IMR-90 (cell line): ENCODE measurements at places on chromosomes 4 and X. TPM values are rescaled to one million over a fixed set of nuclear protein-coding genes. Genes with fewer than 3 reads are reported as not detected.

- DNase-seq, result peak; percentile 82
- H3K27me3 ChIP-seq, result peaks cover 55% of the 10 kb centered on the region
- H3K27ac ChIP-seq, result no peak overlapping the region
- peaks cover 3% of the 10 kb centered on the region; the same call in 1 of the 2 replicates for H3K4me1 ChIP-seq
- H3K4me3 ChIP-seq, result no peak overlapping the region
- H3K36me3 ChIP-seq, result no peaks in the 10 kb centered on the region
Measured at GRCh38 chr4:185914583-185915199, 102.7 kb upstream of the SORBS2 start.

- H3K27me3 ChIP-seq, result peaks cover 2% of the 10 kb centered on the region; the same call in 1 of the 2 replicates
- H3K36me3 ChIP-seq, result no peaks in the 10 kb centered on the region
- H3K4me3 ChIP-seq, result no peak overlapping the region
- peak overlapping the region; percentile 96; the same call in 1 of the 2 replicates for H3K27ac ChIP-seq
Measured at GRCh38 chrX:108271397-108271787, 166.8 kb downstream of the COL4A6 start.

DNA sequence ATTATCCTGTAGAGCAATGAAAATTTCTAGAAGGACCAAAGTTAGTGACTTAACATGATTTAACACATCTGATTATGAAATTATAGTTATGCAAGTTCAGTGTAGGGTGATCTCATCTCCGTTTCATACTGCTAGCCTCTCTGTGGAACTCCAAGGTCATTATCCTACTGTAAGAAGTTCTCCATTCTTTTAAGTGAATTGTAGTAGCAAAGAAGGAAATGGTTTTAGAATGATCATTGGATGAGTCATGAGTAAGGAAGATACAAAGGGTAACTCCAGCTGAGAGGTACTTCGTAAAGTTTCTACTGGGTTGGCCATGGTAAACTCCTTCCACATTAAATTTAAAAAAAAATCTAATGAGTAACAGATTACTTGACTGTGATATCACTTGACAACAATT, 215.0 kb upstream of the GIMD1 start:
- no peaks in the 10 kb centered on the region for H3K27me3 ChIP-seq
- peaks cover 1% of the 10 kb centered on the region; the same call in 1 of the 2 replicates for H3K4me1 ChIP-seq
- peak; percentile 94 for DNase-seq
- no peak overlapping the region for H3K27ac ChIP-seq
- H3K4me3 ChIP-seq, result no peak overlapping the region

GRCh38 chrX:139081965-139082364, 370.4 kb upstream of the FGF13 start:
- H3K4me1 ChIP-seq, result no peaks in the 10 kb centered on the region
- no peaks in the 10 kb centered on the region for H3K36me3 ChIP-seq
- H3K27ac ChIP-seq, result no peak overlapping the region
- DNase-seq, result no peak
- H3K27me3 ChIP-seq, result no peaks in the 10 kb centered on the region

DNA sequence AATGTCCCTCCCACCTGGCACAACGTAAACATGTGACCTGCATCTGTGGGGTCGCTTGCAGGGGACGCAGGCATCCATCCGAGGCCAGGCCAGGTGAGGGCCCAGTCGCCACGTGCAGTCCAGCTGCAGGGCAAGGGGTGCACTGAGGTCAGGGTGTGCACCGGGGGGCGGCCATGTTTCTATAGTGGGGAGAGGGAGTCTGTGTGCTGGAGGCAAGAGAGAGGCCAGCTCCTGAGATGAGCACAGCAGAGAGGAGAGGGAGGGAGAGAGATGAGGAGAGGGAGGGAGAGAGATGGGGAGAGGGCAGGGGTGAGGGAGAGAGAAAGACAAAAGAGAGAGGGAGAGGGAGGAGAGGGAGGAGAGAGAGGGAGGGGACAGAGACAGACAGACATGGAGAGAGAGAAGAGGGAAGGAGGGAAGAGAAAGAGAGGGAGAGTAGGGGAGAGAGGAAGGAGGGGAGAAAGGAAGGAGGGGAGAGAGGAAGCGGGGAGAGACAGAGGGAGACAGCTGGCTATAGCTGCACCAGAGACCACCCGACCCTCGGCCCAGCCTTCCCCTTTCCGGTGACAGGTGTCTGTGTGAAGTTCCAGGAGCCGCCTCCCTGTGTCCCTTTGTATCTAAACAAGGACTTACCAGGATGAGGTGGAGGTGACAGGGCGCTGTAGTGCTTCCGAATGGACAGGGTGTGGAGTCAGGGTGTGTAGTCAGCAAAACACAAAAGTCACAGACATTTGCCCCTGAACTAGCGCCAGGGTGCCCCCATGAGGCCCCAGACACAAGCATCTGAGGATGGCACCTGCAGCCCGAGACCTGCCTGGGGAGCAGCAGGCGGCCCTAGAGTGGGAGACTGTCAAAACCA, 68.7 kb downstream of the ADRA2C start:
- H3K4me1 ChIP-seq, result no peaks in the 10 kb centered on the region
- H3K4me3 ChIP-seq, result no peak overlapping the region
- DNase-seq, result no peak
- no peaks in the 10 kb centered on the region for H3K36me3 ChIP-seq

GRCh38 chrX:19057856-19058255, 64.4 kb downstream of the ADGRG2 start:
- H3K36me3 ChIP-seq, result no peaks in the 10 kb centered on the region
- no peaks in the 10 kb centered on the region for H3K4me1 ChIP-seq
- no peak overlapping the region for H3K4me3 ChIP-seq
- H3K27ac ChIP-seq, result no peak overlapping the region

DNA sequence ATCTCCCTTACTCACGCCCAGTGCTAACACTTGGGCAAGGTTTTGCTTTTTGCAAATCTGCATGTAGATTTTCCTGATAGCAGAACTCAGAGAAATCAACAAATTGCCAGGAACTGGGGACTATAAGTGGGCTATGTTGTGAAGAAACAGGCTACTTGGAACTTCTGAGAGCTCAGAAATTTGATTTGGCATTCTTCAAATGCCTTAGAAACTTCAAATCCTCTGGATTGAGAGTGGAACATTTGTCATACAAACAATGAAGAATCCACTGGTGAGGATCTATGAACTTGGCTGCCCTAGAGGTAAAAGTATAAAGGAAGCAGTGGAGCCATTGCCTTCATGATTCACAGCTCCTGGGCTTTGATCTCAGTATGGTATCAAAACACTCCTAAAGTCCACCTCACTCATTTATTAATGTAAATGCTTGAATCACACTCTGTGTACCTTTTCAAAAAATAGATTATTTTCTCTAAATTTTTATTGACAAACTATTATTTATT, 126.0 kb downstream of the GLRA3 start:
- H3K27me3 ChIP-seq, result no peaks in the 10 kb centered on the region
- no peaks in the 10 kb centered on the region for H3K4me1 ChIP-seq
- no peaks in the 10 kb centered on the region for H3K36me3 ChIP-seq
- no peak for DNase-seq

DNA sequence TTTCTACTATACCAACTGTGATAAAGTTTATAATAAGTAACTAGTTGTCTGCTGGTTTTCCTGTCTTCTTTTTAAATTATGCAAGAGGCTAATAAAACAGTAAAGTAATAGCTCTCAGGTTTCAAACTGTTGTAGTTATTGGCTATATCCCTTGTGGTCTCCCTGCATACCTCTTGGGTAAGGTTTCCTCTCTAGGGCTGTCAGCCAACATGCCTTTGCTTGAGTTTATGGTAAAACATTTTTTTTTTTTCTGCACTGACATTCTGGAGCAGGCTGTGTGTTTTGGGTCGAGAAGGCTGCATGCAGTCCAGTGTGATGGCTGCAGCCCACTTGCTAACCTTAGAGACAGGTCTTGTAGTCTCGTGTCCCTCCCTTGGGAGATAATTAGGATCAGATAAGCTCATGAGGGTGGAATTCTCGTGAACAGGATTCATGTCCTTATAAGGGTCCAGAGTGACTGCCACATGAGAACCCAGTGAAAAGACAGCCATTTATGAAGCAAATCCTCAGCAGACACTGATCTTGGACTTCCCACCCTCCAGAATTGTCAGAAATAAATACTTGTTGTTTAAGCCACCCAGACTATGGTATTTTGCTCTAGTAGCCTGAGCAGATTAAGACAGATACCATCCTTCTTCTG, 831.2 kb downstream of the CCSER1 start:
- H3K27ac ChIP-seq, result no peak overlapping the region
- no peaks in the 10 kb centered on the region for H3K27me3 ChIP-seq
- no peak overlapping the region for H3K4me3 ChIP-seq
- H3K36me3 ChIP-seq, result no peaks in the 10 kb centered on the region
- DNase-seq, result peak; percentile 69
- no peaks in the 10 kb centered on the region for H3K4me1 ChIP-seq

- no peaks in the 10 kb centered on the region for H3K36me3 ChIP-seq
- H3K4me3 ChIP-seq, result no peak overlapping the region
Measured at GRCh38 chrX:134764202-134764785, 106.0 kb upstream of the PLAC1 start.

DNA sequence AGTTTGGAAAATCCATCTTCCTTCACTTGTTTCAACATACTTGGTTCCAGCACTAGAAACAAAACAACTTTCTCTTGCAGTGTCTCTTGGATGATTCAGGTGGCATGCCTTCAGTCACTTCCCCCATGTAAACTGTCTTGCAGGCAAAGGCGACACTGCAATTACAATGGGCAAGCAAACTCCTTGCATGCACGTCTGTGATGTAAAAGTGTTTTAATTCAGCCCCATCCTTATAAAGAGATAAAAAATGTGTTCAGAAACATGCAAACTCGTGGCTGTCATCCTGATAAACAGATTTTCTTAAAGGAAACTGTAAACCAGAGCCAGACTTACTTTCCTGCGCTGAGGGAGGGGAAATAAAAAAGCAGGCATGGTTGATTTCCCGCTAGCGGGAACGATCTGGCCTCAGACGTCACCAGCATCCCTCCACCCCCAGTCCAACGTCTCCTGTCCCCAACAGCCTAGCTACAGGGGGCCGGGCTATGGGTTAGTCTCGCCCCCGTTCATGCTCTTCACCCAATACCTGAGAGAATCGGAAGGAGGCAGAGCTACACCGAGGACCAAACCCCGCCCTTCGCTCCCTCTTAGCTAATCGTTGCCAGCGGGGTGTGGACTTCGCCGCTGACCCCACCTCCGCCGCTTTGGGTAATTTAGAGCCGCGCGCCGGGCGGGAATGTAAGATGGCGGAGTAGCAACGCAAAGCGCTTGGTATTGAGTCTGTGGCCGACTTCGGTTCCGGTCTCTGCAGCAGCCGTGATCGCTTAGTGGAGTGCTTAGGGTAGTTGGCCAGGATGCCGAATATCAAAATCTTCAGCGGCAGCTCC, at the start of gene PRPS1:
TSS of gene PRPS1 (plus strand) at position 673 of the 824 bp plus-strand sequence. CDS start at position 792, 119 bp downstream.
- H3K36me3 ChIP-seq, result no peaks in the 10 kb centered on the region
- peak within 1 kb of the TSS; percentile 67 for H3K4me3 ChIP-seq
- DNase-seq, result peak; percentile 95

GRCh38 chr4:183035726-183036415, 63.2 kb upstream of the WWC2 start:
- no peak for DNase-seq
- H3K4me1 ChIP-seq, result no peaks in the 10 kb centered on the region
- peaks cover 35% of the 10 kb centered on the region for H3K27me3 ChIP-seq
- H3K36me3 ChIP-seq, result no peaks in the 10 kb centered on the region
- no peak overlapping the region for H3K4me3 ChIP-seq

GRCh38 chrX:40104630-40104984, 6.8 kb upstream of the BCOR start:
- H3K4me1 ChIP-seq, result peaks cover 8% of the 10 kb centered on the region; the same call in 1 of the 2 replicates
- peak overlapping the region; percentile 37; the same call in 1 of the 2 replicates for H3K27ac ChIP-seq
- DNase-seq, result peak; percentile 67
- peak overlapping the region; percentile 38 for H3K4me3 ChIP-seq
- peaks cover 4% of the 10 kb centered on the region; the same call in 1 of the 2 replicates for H3K27me3 ChIP-seq

GRCh38 chrX:73581002-73581628, 18.1 kb downstream of the CHIC1 start:
- no peak overlapping the region for H3K4me3 ChIP-seq
- H3K27ac ChIP-seq, result no peak overlapping the region
- H3K36me3 ChIP-seq, result no peaks in the 10 kb centered on the region

DNA sequence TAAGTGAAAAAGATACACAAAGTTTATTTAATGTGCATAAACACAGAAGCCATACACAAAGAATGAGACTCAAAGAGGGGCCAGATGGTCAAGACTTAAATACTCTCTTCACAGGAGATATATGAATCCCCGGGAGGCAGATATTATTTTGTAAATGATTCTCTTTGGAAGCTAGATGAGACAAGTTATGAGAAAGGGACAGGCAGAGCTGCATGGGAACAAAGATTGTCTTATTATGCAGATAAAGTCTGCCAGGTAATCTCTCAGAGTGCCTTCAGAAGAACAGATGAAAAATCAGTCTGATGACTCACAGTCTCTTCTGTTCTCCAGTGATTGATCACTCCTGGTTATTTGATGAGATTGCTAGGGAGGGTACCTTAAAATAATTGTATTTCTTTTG, 89.0 kb downstream of the NAF1 start:
- no peaks in the 10 kb centered on the region for H3K27me3 ChIP-seq
- DNase-seq, result no peak
- H3K36me3 ChIP-seq, result no peaks in the 10 kb centered on the region
- H3K4me3 ChIP-seq, result no peak overlapping the region
- H3K27ac ChIP-seq, result no peak overlapping the region

DNA sequence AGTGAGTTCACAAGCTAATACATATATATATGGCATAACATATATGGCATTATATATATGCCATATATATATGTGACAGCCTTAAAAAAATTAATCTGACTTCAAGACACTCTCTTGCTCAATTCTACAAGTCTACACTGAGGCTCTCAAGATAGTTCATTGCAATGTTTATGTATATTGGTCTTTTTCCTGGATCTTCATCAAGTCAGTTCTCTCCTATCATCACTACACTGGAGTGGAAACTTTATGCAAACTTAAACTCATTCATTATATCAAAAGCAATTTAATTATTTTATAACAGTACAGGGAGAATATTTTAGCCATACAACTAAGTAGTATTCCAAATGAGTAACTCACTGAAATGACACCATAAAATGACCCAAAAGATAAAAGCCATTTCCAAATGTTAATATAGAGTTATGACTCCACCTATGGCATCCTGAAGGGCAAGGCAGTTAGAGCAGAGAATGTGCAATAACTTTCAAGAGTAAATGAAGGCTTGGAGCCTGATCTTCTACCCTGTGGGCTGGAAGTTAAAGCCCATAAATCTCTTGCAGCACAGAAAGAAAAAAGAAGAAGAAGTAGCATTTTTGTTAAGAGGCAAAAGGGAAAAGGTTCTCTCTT, 176.3 kb upstream of the SLIT2 start:
- H3K4me3 ChIP-seq, result no peak overlapping the region
- no peaks in the 10 kb centered on the region for H3K27me3 ChIP-seq
- H3K4me1 ChIP-seq, result peaks cover 2% of the 10 kb centered on the region; the same call in 1 of the 2 replicates
- DNase-seq, result peak; percentile 1
- H3K36me3 ChIP-seq, result no peaks in the 10 kb centered on the region

GRCh38 chr4:119233191-119233590, 20.7 kb downstream of the USP53 start:
- DNase-seq, result no peak
- peaks cover 6% of the 10 kb centered on the region for H3K4me1 ChIP-seq
- no peak overlapping the region for H3K4me3 ChIP-seq
- H3K27me3 ChIP-seq, result no peaks in the 10 kb centered on the region
- H3K36me3 ChIP-seq, result peaks cover 17% of the 10 kb centered on the region

The SH3D19 gene
- 27.2 and 29.7 TPM in 2 replicates for total RNA-seq

The GPC3 gene
- not detected in 2 replicates for total RNA-seq

The MED12 gene
- 9.1 and 12.5 TPM in 2 replicates for total RNA-seq

The ANXA3 gene
- total RNA-seq, result 5.0 and 5.3 TPM in 2 replicates

The RAB39B gene
- total RNA-seq, result 0.54 and 0.56 TPM in 2 replicates

The IL2 gene
- not detected in 2 replicates for total RNA-seq

The C4orf54 gene
- not detected in 2 replicates for total RNA-seq

The PAGE4 gene
- not detected in 2 replicates for total RNA-seq

The CFAP47 gene
- under 0.01 TPM in 1 of 2 replicates, not detected in the other for total RNA-seq
